ENCODE measurements at places on chromosomes 7 and 10.
A peak's percentile ranks its signal among the peaks of the same experiment; 100 is the strongest.

DNA sequence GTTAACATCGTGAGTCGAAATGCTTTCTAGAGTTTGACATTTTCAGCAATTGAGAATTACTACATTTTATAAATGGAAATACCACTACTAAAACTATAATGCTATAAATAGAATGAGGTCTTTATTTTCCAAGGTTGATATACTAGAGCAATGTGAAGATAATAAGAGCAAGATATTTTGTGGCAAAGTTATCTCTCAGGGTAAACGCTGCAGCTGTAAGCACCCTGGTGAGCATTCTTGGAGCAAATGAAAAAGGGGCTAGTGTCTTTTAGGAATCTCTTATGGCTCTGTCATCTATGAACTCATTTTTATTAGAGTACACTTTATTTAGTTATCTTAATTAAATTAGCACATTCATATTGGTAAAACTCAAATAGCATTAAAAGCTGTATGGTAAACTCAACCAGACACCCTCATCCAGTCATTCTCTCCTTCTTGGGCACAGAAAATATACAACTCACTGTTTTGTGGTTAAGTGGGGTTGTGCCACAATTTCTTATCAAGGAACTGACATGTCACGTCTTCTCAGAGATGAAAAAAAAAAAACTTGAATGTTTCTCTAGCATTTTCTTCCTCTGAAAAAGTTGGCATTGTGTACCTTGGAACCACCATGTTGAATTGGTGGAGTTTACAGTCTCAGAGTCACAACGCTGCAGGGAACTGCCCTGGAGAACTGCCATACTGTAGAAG lies 289.5 kb upstream of the PFKP start:
- DNase-seq: no peak

GRCh38 chr7:70421319-70421718 lies 710.6 kb upstream of the GALNT17 start:
- DNase-seq: no peak

DNA sequence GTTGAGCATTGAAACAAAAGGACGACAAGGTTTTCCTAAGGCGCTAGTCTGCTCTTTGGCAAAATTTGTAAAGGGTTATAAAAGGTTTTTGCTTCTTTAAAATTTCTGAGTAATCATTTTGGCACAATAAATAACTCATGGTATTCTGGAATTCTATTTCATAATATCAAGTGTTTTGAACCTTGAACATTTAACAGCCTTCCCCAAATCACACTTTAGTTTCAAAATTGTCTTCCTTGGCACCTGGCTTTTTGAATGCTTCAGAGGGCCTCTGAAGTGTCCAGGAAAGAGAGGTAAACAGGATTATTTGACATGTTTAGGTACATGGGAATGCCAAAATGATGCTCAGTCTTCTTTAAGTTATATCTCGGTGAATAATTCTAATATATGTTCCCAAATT lies 220.8 kb downstream of the PHF14 start:
- DNase-seq: no peak

DNA sequence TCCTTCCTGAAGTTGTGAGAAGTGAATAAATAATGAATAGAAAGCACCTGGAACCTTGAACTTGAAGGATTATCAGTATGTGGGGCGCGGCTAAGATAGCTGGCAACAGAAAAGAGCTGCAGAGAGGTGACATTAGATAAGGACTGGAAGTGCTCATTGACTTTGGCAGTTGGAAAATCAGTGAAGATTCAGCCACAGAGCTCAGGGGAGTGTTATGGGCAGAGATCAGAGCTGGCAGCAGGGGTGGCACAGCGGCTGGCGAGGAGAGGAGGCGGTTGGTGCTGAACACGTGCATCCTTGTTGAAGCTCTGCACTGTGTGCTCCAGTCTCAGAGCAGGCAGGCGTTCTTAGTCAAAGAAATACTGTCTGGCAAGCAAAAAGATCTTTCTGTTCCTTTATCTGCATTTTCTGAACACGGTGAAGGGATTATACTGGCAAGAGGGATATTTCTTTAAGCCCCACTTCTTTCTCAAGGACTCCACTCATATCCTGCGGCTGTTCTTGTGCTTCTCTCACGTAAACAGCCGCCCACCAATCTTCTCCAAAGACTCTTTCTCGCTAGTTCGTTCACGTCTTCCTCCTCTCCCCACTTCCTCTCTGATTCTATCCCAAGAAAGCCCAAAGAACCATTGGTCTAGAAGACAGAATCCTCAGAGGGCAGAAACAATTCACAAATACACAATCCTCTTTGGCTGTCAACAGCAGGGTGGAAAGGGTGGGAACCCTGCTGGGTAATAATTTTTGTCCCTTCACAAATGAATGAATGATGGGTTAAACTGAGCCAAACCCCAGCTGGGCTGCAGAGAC lies 38.6 kb upstream of the ADD3 start:
- DNase-seq: no peak

- no peak for DNase-seq
Observed at GRCh38 chr7:131637859-131638258, 81.4 kb upstream of the PODXL start.

GRCh38 chr7:106283501-106283830 lies 1.3 kb downstream of the NAMPT start:
- DNase-seq: no peak

DNA sequence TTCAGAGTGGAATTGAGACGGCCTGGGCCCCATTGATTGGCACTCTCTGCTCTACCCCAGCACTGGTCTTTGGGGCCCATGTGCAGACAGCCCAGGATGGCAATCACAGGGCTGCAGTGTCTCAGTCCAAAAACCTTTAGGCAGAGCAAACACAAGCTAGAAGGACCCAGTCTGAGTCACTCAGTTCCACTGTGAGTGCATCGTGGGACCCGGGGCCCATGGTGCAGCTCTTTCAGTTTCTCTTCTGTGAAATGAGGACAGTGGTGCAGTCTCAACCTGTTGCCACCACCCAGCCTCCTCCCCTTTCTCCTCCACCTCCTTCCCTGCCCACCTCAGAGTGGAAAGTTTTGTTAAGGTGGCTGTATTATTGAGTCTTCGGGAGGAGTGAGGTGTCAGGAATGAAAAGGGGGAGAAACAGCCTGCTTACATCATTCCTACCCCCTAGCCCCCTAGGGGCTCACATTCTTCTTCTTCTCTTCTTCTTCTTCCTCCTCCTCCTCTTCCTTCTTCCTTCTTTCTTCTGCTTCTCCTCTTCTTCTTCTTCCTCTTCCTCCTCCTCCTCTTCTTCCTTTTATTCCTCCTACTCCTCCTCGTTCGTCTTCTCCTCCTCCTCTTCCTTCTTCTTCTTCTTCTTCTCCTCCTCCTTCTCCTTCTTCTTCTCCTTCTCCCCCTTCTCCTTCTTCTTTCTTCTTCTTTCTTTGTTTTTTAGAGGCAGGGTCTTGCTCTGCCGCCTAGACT lies 19.5 kb upstream of the CARD11 start:
- peak; percentile 70 for DNase-seq

DNA sequence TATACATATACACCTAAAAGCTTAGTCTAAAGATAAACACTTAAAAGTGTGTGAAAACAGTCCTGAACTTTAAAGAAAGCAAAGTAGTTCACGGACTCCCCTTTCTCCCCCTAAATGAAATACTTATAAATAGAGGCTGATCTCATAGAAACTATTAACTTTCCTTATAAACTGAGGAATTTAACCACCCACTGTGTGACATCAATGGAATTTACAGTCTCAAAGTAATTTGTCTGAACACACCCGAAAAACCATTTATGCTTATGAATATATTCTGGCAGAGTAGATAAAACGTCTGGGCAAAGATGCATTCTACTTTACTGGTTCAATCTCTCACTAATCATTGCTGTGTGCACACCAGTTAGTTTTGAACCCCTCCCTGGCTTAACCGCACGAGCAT lies 181.8 kb upstream of the DGKB start:
- DNase-seq: no peak

GRCh38 chr10:101031796-101032636 lies 982 bp downstream of the SFXN3 start:
- DNase-seq: peak; percentile 54

DNA sequence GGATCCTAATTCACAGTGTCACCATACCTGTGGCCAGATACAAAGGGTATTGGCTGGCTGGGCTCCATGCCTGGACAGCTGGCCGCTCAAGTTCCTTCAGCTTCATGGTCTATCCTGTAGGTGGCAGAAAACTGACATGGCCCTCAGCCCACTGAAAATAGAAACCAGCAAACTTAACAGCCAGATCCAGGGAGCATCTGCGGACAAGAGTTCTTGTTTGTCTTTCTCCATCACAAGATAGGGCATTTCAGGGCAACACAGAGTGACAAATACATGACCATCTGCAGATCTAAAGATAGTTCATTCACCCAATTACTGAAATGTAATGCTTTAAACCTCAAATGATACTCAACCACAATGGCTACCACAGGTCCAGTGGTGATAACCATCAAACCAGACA lies 2.8 kb downstream of the SEC31B start:
- DNase-seq: no peak

GRCh38 chr7:109579901-109580300 lies 1010.2 kb downstream of the DNAJB9 start:
- DNase-seq: no peak

- no peak for DNase-seq
Observed at GRCh38 chr7:70321016-70321590, 722.8 kb downstream of the AUTS2 start.

DNA sequence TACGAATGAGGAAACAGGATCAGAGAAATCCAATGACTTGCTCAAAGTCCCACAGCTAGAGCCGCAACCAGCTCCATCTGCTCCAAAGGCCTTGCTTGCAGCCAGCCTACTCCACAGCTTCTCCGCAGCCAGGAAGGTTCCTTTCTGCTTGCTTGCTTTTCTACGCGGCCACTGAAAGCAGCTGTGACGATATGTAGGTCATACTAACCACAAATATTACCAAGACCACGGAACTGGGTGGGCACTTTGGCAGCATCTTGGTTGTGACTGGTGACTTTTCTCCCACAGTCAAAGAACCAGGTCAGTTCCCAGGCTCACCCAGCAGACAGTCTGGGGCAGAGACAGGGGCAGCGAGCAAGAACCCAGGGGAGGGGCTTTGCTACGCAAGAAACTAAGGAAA lies 86.4 kb downstream of the FAM53B start:
- DNase-seq: no peak

DNA sequence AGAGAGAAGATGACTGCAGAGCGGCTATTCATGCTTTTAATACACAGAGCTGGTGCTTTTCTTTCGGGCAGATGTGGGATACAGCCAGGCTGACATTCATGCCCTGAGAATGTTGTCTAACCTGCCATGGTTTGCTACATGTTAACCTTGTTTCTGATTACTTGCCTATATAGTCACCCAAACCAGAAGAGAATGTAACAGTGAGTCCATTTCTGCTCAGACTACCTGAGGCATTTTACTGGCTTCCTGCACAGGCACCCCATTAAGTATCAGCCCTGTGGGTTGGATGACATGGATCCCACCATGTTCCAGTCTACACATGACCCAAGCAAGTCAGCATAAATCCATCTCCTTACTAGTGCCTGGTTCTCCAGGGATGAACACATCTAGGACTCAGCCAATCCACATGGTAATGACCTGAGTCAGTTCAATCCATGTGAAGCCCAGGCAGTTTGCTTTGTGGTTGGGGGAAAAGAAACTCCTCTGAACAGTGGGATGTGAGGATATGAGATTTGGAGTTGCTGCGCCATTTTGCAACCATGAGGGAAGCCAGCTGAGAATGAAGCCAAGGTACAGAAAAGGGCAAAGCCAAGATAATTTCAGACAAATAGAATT lies 55.7 kb upstream of the MKX start:
- no peak for DNase-seq

- DNase-seq: no peak
Observed at GRCh38 chr10:71501402-71501801, 104.7 kb downstream of the CDH23 start.

- DNase-seq: no peak
Observed at GRCh38 chr7:107826451-107826850, 23.4 kb upstream of the SLC26A3 start.

DNA sequence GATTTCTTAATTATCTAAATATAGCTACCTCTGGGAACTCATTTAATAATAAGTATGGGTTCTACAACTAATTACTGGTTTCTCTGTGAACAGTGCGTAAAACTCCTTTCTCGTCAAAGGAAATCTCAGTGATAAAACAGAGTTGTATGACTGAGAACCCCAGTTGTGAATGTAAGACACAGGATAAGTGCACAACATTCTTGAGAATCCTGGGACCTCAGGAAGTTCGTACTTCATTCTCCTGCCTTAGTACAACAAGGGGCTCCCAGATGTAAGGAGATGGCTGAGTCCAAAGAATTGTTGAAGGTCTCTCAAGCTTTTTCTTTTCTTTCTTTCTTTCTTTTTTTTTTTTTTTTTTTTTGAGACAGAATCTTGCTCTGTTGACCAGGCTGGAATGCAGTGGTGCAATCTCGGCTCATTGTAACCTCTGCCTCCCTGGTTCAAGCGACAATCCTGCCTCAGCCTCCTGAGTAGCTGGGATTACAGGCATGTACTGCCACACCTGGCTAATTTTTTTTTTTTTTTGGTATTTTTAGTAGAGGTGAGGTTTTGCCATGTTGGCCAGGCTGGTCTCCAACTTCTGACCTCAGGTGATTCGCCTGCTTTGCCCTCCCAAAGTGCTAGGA lies 12.5 kb downstream of the DENND10 start:
- DNase-seq: no peak

DNA sequence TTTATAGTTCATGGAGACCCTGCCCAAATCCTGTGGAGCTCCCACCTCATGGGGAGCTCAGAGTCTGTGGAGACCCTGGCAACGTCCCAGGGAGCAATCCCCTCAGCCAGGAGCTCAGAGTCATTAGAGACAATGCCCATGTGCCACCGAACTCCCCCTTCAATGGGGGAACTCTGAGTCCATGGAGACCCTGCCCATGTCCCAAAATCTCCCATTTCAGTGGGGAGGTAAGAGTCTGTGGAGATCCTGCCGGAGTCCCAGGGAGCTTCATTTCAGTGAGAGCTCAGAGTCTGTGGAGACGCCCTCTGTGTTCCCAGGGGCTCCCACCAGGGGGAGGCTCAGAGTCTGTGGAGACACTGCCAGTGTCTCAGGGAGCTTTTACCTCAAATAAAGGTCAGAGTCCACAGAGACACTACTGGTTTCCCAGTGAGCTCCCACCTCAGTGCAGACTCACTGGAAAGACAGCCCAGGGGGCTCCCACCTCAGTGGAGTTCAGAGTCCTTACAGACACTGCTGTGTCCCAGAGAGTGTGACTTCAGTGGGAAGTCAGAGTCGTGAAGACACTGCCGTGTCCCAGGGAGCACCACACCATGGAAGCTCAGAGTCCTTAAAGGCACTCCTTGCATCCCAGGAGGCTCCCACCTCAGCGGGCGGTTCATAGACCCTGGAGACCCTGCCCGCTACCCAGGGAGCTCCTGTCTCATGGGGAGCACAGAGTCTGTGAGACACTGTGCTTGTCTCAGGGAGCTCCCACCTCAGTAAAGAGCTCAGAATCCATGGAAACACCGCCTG lies 5.0 kb downstream of the MYO1G start:
- peak; percentile 49 for DNase-seq

GRCh38 chr10:620417-620816 lies 69.1 kb downstream of the DIP2C start:
- DNase-seq: no peak

GRCh38 chr10:128575761-128576160 lies 449.5 kb upstream of the MKI67 start:
- DNase-seq: no peak

Measured in stimulated activated naive CD8-positive, alpha-beta T cell treated with anti-CD3 and anti-CD28 coated beads, Interleukin-15, amount 100 ng/mL, for 72 hours (primary cell).